Pulmonary artery endothelial cell (primary cell): ENCODE measurements at places on chromosomes 5 and 9. TPM values are rescaled to one million over a fixed set of nuclear protein-coding genes. Genes with fewer than 3 reads are reported as not detected.

THBS4 gene
- under 0.01 TPM in 1 of 2 replicates, not detected in the other for total RNA-seq

PCA3 gene
- 0.79 and 1.2 TPM in 2 replicates for total RNA-seq

ASPN gene
- 0.07 and 0.11 TPM in 2 replicates for total RNA-seq

BARHL1 gene
- not detected in 2 replicates for total RNA-seq

SMIM33 gene
- total RNA-seq, result under 0.01 TPM in 1 of 2 replicates, not detected in the other

SLC34A1 gene
- not detected in 2 replicates for total RNA-seq

QRFP gene
- total RNA-seq, result not detected in 2 replicates

TAF1L gene
- total RNA-seq, result 0.04 TPM in 1 of 2 replicates, not detected in the other
